AG04450 (cell line): ENCODE measurements at places on chromosomes 1 and 21.

GRCh38 chr1:156906206-156906906, 12.8 kb downstream of the PEAR1 start:
- DNase-seq: no peak

- no peak for DNase-seq
Measured at GRCh38 chr1:12230549-12231275, 882 bp downstream of the VPS13D start.

DNA sequence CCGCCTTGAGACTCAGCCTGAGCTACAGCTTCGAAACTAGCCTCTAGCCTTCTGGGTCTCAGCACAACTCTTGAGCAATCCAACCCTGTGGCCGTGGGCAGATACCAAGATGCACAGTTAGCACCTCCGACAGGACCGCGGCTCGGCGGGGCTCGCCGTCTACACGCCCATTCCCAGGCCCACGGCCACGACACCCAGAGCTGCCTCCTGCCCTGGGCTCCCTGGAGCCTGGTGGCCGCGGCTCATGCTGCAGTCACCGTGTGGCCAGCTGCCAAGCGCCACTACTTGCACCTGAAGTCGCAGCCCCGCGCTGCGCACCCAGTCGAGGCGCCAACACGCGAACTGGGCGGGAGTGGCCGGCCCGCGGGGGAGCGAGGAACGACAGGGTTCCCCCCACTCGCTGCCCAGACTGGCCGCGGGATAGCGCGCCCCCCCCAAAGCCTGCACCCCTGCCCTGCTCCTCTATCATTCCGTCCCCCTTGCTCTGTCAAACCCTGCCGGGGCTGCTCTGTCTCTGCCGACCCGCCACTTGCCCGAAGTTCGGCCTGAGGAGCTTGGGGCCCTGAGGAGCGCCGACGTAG, 729 bp upstream of the CDCA8 start:
- no peak for DNase-seq

DNA sequence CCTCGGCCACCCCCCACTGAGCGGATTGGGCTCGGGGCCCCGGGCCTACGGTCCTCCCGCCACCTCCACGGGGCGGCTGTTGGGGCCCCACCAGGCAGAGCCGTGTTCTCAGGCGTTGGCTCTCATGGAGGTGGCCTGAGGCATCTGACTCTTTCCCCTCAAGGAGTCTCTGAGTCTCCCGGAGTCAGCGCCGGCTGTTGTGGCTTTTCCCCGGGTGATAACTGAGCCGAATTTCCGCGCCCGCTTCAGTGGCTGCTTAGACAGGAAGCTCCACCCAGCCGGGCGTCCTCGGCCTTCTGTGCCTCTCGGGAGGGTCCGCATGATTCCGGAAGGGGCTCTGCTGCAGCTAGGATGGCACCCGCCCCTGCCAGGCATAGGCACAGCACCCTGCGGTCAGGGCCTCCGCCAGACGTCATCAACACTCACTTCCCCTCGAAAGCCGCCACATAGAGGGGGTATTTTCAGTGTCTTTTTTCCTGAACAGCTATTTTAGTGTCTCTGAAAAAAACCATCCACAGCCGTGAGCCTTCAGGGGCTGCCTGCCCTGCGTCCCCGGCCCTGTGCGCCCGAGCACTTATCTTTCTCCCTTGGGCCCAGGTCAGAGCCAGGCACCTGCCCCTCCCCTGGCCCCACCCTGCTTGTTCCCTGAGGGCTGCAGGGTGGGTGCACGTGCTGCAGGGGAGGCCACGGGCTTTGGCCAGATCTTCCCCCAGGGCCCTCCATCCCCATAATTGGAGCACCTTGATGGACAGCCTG, 72.9 kb downstream of the SKI start:
- no peak for DNase-seq

DNA sequence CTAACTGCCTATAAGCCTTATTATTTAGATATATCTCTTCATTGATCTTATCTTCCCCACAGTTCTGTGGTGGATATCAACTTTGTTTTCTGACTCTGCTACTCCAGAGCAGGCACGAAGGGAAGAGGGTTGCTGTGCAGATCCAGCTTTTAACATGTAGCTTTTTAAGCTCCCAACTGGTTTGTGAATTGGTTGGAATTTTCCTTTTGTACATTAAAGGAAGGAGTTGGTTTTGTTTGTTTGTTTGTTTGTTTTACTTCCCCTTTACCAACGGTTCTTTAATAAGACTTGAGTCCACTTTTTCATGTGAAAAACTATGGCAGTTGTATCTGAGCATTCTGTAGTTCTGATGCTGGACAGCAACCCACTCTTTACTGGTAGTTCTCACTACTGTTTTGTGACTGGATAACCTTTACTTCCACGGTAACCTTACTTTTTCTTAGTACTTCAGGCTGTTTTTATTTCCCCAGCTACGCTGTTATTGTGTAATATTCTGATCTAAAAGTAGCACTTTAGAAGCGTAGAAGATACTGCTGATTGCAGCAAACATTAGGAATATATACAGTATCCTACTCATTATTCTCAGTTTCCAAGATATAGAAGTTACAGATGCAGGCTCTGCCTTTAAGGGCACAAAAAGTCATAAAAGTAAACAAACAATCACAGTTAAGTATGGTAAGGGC, 1.6 kb downstream of the GNPAT start:
- no peak for DNase-seq

- DNase-seq: no peak
Measured at GRCh38 chr1:18817316-18817715, 42.1 kb downstream of the TAS1R2 start.

GRCh38 chr1:204507317-204508105, 8.7 kb upstream of the MDM4 start:
- no peak for DNase-seq

DNA sequence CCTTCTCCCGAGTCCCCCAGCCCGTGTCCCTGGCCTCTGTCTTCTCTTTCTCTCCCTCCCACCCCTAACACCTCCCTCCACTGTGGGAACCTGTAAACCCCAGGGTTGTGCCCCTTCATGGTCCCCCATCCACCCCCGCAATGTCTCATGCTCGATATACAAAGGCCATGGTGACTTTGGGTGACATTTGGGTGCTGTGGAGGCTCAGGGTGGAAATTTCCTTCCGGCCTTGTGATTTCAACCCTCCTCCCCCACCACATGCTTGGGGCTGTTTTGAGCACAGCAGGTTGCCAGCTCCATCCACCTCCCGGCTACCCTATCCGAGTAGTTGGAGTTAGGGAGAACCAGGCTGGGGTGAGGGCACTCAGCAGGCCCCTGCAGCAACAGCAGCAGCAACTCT, 25.7 kb upstream of the VPS13D start:
- DNase-seq: no peak

DNA sequence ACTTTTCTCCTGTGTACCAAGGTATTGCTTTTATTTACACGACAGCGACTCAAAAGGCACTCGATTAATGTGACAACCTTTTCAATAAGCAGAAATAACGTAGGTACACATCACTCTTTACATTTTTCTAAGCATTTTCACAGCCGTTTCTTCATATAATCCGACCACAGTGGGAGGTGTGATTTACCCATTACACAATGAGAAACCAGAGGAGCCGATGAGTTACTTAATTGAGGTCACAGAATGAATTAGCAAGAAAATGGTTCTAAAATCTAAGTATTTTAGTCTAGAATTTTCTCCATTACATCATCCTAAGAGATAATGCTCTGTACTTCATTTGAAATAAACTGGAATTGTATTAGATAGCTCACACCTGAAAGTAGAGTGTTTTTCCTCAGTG, 71.5 kb downstream of the UMODL1 start:
- DNase-seq: no peak

DNA sequence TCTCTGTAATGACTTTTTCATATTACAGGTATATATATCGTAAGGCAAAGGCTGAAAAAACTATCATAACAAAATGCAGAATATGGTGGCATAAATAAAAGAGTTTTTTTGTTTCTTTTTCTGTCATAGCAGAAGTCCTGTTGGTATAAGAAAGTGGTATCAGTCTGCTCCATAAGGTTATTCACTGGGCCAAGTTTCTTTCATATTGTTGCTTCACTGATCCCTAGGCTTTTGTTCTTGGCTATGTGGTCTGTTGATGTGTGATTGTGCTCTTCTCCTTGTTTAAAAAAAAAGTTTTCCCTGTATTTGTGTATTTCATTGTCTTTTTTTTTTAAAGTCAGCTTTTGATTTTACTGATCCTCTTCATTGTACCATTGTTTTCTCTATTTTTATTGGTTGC, 26.0 kb downstream of the PTBP2 start:
- no peak for DNase-seq

GRCh38 chr1:183032122-183032921, 9.1 kb downstream of the LAMC1 start:
- DNase-seq: no peak

DNA sequence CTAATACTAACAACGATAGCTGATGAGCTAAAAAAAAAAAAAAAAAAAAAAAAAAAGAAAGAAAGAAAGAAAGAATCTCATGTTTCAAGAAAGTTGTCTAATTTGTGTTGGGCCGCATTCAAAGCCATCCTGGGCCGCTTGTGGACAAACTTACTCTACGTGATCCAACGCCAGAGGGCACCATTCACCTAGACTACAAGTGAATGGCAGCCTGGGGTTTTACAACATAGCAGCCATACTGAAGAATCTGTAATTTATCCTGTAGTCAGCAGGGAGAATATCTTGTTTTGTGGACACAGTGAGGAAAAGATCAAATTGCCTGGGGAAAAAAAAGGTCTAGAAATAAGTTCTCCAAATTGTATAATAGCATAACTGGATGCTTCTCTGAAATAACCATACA, 47.0 kb downstream of the CYP2J2 start:
- DNase-seq: peak; percentile 18

DNA sequence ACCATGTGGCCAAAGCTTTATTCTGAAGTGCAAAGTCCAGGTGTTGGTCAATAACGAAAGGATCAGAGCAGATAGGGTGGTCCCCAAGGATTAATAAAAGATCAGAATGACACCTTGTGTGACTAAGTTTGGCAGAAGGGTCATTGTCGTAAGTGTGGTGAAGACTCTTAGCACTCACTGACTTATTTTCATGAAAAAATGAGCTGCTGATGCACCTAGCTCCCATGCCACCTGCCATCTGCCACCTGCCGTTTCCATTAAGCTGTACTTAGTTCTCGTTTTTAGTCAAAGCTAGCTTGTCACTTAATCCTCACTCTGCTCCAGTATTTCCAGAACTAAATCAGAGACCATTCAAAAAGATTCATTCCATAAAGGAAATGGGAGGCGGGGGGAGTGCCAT, 112.6 kb downstream of the SEC16B start:
- no peak for DNase-seq

DNA sequence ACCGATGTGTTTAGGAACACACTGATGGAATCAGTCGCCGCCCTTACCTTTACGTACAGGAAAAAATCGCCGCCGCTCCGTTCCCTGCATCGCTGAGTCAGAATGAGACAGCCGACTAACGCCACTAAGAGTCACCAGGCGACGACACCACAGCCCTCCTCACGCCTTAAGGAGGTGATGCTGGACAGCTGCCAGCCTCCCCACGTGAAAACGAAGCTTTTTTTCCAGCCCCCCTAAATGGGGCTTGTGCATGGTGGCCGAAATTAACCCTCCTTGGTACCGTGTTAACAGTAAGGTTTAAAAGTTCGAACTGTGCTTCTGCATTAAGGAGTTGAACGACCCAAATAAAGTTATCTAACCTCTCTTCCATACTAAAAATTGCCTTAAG, 511 bp downstream of the DNTTIP2 start:
- DNase-seq: no peak

- DNase-seq: no peak
Measured at GRCh38 chr21:41361053-41361785, 608 bp upstream of the MX2 start.

DNA sequence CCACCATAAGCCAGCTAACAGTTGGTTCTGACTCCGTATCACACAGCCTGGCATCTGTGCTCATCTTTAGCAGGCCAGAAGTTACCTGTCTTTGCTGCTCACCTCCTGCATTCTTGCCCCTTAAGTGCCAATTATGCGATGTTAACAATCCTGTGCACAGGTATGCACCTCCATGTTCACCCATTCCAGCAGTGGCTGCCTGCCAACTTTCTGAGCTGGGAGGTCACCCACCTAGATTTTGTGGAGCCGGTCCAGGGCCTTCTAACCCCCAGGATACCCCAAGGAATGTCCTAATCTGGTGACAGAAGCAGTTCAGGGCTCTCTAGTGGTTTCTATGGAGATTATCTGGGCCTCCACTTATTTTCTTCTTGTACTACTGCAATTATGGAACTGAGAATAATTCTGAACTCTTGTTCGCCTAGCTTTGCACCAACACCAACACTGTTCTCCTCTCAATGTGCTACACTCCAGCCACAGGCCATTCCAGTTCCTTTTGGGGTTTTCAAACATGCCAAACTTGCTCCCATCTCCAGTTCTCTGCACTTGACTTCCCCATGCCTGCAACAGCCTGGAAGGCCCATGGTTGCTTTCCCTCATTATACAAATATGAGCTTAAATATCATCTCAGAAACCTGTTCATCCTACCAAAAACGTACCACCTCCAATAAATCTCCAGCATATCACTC, 9.0 kb downstream of the BCAR3 start:
- DNase-seq: no peak

DNA sequence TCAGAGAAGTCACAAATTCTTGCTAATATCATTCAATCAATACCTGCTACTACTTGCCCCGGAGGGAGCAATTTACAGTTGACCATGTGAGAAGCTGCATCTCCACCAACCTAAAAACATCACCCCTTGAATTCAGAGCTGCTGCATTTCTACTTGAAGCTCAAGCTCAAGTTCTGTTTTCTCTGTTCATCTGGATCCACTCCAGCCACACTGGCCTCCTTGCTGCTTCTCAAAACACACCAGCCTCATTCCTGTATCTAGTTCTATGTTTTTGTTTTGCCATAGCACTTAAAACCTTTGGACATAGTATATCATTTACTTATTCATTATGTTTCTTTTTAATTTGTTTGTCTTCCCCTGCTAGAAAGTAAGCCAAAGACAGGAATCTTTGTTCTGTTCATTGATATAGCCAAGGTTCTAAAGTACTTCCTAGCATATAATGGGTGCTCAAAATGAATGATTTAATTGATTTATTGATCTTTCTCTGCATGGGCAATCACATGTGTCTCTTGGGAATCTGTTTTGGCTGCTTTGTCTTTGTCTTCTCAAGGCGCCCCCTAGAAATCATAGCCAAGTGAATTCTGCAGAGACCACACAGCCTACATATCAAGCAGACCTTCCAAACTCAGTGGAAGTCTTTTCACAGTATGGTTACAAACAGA, 23.6 kb downstream of the SYF2 start:
- DNase-seq: no peak
